CD8-positive, alpha-beta memory T cell (primary cell): ENCODE measurements at places on chromosomes 4 and X. TPM values are rescaled to one million over a fixed set of nuclear protein-coding genes. Genes with fewer than 3 reads are reported as not detected.

DNA sequence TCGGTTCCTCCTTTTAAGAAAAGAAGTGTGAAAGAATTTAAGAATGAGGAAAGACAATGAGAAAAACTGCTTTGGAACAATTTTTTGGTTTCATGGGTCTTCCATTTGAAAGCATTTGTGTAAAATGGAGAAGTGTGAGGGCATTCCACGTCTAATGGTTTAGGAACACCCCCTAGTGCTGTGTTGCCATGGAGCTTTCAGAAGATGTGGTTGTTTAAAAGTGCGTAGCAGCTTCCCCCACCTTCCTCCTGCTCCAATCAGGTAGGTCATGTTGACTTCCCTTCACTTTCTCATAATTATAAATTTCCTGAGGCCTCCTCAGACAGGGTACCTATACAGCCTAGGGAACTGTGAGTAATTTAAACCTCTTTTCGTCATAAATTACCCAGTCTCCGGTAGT lies 50.0 kb downstream of the UGT2B10 start:
- no peak for DNase-seq

DNA sequence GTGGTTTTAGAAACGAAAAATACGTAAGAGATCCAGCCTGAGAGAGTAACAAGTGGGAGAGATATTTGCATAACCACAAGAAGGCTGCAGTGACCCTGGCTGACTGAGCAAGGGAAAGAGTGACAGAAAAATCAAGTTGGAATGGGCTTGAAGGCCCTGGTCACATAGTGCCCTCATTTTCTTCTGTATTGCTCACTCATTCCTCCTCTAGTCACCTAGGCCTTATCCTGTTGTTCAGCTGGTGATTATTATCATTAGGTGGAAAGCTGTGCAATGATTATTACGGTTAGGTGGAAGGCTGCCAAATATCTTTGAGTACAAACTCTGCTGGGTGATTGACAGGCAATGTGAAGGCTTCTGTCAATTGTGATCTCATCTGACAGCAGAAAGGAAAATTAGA lies 2384.1 kb downstream of the PCDH7 start:
- no peak for DNase-seq

DNA sequence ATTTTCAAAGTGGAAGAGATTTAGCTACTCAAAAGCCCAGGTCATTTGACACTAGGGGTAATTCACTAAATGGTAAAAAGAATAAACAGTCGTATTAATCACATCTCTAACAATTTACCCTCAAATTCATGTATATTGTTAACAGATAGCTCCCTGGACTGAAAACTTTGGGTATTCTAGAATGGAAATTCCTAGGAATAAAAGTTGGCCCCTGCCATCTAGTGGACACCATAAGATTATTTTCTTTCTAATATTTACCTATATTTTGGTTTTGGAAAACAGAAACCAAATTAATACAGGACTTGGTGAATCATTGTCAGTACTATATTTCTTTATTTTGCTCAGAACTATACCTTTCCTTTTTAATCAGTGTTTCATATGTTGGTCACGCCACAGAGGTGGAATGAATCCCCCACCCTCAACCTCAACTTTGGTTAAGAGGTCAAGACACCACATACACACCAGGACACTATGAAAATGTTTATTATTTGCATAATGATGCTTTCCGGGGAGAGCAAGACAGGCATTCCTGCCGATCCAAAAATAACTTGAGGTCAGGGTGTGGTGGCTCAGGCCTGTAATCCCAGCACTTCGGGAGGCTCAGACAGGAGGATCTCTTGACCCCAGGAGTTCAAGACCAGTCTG lies 96.2 kb upstream of the APOOL start:
- no peak for DNase-seq

DNA sequence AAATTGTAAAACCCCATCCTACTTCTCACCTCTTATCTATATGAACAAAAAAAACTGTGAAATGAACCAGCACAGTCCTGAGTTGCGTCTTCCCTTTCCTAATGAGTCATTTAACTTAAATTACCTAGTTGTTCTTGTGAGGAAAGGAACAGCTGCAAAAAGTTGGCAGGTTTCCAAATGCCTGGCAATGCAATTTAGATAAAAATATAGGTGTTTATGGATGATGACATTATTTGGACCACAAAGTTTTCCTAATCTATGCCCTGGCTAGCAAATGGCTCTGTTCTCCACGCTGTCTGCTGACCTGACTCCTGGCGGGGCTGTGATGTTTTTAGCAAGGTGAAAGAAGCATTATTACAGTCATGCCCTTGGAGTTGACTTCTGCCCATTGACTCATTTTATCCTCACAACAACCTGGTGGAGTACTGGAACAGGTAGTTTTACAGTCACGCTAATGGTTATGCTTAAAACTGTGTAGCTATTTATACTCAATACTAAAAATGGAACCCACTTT lies 29.8 kb upstream of the RELL1 start:
- no peak for DNase-seq

GRCh38 chr4:138851391-138852335 lies 163.9 kb upstream of the NOCT start:
- no peak for DNase-seq

SNCA gene
- total RNA-seq: 0.42 TPM

AMBN gene
- total RNA-seq: not detected

FAM47B gene
- total RNA-seq: not detected

CPLX1 gene
- total RNA-seq: 0.16 TPM
